ENCODE measurements at places on chromosomes 6 and 20. TPM values are rescaled to one million over a fixed set of nuclear protein-coding genes. Genes with fewer than 3 reads are reported as not detected.

GRCh38 chr6:25054469-25054868, 118.7 kb upstream of the RIPOR2 start:
- no peak for DNase-seq
- no peaks in the 10 kb centered on the region for H3K36me3 ChIP-seq
- H3K4me3 ChIP-seq, result no peak overlapping the region
- H3K27ac ChIP-seq, result no peak overlapping the region

DNA sequence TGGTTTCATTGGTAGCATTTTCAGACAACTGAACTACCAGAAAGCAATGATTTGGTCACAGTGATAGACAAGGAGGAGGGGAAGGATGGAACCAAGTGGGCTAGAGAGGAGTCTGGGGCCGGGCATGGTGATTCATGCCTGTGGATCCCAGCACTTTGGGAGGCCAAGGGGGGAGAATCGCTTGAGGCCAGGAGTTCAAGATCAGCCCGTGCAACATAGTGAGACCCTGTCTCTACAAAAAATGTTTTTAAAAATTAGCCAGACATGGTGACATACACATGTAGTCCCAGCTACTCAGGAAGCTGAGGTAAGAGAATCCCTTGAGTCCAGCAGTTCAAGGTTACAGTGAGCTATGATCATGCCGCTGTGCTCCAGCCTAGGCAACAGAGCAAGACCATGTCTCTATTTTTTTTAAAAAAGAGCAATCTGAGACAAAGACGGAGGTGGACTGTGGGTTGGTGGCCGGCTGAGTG, 70.6 kb downstream of the SYCP2L start:
- no peaks in the 10 kb centered on the region for H3K27me3 ChIP-seq
- H3K4me3 ChIP-seq, result no peak overlapping the region
- H3K36me3 ChIP-seq, result no peaks in the 10 kb centered on the region
- no peaks in the 10 kb centered on the region for H3K4me1 ChIP-seq
- no peak for DNase-seq

- DNase-seq, result no peak
- no peaks in the 10 kb centered on the region for H3K36me3 ChIP-seq
- no peaks in the 10 kb centered on the region for H3K27me3 ChIP-seq
- H3K4me3 ChIP-seq, result no peak overlapping the region
- H3K27ac ChIP-seq, result no peak overlapping the region
- peaks cover 32% of the 10 kb centered on the region for H3K4me1 ChIP-seq
These were observed 39.4 kb downstream of the TOX2 start for GRCh38 chr20:43953919-43954592.

DNA sequence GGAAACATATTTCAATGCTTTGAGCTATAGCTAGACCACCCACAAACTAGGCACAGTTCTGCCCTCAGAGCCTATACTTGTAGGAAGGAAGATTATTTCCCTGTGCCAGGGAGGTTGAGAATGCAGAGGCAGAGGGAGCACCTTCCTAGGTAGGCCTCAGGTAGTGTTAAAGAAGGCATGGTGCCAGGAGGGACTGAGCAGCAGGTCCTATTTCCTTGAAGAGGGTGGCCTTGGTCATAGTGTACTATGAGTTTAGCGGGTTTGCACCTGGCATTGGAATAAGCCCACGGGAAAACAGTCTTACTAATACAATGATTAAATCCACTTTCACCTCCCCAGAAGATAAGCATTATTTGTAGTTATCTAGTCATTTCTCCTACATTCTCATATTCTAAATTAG, 375.4 kb downstream of the CDKAL1 start:
- no peak for DNase-seq
- no peak overlapping the region for H3K4me3 ChIP-seq
- H3K4me1 ChIP-seq, result no peaks in the 10 kb centered on the region
- no peaks in the 10 kb centered on the region for H3K36me3 ChIP-seq

GRCh38 chr20:15375836-15376235, 1038.4 kb upstream of the FLRT3 start:
- H3K36me3 ChIP-seq, result no peaks in the 10 kb centered on the region
- H3K27ac ChIP-seq, result no peak overlapping the region
- no peaks in the 10 kb centered on the region for H3K27me3 ChIP-seq
- H3K4me1 ChIP-seq, result no peaks in the 10 kb centered on the region
- H3K4me3 ChIP-seq, result no peak overlapping the region

DNA sequence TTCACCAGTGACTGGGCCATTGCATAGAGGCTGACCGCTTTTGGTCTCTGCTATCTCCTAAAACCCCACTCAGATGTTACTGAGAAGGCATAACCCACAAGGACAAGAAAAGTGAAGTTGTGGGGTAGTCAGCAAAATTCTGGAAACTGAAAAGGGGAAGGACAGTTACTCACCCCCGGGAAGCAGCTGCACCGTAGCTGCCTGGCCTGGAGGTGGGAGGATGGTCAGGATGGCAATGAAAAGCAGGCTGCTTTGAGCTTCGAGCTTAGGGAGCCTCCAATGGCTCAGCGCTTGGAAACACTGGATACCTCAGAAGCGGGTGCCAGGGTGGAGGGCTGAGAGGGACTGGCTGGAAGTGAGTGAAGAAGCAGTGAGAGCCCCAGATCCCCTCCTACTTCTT, 56.0 kb downstream of the KCNK5 start:
- H3K4me1 ChIP-seq, result peaks cover 20% of the 10 kb centered on the region
- no peak for DNase-seq
- no peaks in the 10 kb centered on the region for H3K36me3 ChIP-seq
- no peak overlapping the region for H3K4me3 ChIP-seq
- H3K27ac ChIP-seq, result no peak overlapping the region

DNA sequence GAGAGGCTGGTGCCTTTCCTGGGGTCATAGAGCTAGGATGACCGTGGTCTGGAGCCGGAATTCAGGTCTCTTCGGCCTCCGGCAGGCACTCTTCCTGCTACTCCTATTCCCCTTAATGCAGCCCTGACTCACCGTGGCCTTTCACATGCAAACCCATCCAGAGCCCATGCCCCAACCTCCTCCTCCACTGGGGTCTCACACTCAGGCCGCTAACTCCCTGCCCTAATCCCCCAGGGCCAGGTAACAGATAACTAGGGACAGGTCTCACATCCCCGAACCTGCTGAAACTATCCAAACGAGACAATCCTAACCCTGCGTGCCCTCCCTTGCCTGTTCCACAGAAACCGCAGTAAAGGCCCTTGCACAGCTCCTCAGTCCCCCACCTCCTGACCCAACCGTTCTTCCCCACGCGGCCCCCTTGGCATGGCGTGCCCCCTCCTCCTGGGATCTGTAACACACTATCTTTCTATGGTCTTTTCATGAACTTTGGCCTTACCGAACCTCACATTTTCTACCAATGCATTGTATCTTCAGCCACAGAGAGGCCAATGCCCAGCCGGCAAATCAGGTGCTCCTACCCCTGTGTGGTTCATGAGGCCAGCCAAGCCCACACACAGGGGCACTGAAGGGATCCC, 245.4 kb upstream of the EXOC2 start:
- H3K27me3 ChIP-seq, result no peaks in the 10 kb centered on the region
- H3K27ac ChIP-seq, result no peak overlapping the region
- DNase-seq, result no peak
- H3K36me3 ChIP-seq, result no peaks in the 10 kb centered on the region
- H3K4me1 ChIP-seq, result no peaks in the 10 kb centered on the region

DNA sequence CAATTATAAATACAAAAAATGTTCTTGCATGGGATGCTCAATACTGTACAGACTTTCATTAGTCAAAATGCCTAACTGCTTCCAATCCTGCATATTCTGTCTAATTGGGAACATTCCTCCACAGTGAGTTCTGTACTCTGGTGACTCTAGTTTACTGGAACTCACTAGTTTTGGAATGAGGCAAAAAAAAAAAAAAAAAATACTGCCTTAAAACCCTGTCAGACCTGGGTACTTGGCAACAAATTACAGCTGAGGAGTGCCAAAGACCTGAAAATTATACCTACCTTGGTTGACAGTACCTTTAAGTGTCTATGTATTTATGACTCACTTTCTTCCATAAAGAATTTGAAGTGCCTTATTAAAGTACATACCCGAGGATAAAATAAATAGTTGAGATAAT, 276.7 kb downstream of the FARS2 start:
- no peaks in the 10 kb centered on the region for H3K36me3 ChIP-seq
- H3K27ac ChIP-seq, result no peak overlapping the region
- H3K4me1 ChIP-seq, result no peaks in the 10 kb centered on the region
- H3K4me3 ChIP-seq, result no peak overlapping the region
- no peaks in the 10 kb centered on the region for H3K27me3 ChIP-seq
- DNase-seq, result no peak

GRCh38 chr6:145962581-145962980, 1.6 kb downstream of the SHPRH start:
- H3K27ac ChIP-seq, result no peak overlapping the region
- no peak for DNase-seq
- peak overlapping the region; percentile 88 for H3K4me3 ChIP-seq
- no peaks in the 10 kb centered on the region for H3K4me1 ChIP-seq
- H3K36me3 ChIP-seq, result no peaks in the 10 kb centered on the region

GRCh38 chr20:39394461-39394860, 432.3 kb downstream of the DHX35 start:
- H3K27me3 ChIP-seq, result no peaks in the 10 kb centered on the region
- H3K4me1 ChIP-seq, result no peaks in the 10 kb centered on the region
- H3K27ac ChIP-seq, result no peak overlapping the region
- no peaks in the 10 kb centered on the region for H3K36me3 ChIP-seq
- DNase-seq, result no peak
- H3K4me3 ChIP-seq, result no peak overlapping the region

DNA sequence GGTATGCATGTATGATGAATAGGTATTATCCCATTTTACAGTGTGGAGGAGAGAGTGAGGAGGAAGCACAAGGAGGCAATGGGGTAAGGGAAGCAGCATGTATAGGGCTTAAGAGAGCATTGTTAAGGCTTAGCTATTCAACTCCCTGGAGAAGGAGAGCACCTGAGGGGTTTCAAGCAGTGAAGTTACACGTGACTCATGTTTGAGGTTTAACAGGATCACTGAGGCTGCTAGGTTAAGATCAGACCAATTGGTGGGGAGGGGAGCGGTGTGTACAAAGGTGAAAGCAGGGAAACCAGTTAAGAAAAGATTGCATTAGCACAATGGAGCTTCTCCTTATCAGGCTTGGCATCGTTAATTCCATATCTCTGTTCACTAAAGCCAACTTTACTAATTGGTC, 64.4 kb upstream of the NHSL1 start:
- DNase-seq, result no peak
- H3K4me3 ChIP-seq, result no peak overlapping the region

DNA sequence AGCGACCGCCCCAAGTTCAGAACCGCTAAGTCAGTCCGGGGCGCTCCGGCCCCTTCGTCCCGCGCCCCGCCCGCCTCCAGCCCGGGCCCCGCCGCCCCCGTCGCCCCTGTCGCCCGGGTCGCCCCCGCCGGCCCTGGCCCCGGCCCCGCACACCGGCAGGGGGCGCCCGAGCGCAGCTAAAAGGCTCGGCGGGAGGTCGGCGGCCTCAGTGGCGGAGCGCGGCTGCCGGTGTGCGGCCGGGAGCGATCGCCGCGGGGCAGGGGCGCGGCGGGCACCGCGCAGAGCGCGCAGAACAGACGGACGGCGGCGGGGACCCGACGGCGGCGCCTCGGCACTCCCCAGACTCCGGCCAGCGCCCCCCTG, at the start of gene FNDC1:
FNDC1 (plus strand) TSS at position 208 of the 363 bp plus-strand sequence. CDS start 197 bp downstream, outside the sequence.
- no peaks in the 10 kb centered on the region for H3K36me3 ChIP-seq
- peaks cover 17% of the 10 kb centered on the region for H3K4me1 ChIP-seq
- no peak within 1 kb of the TSS for H3K27ac ChIP-seq
- no peak for DNase-seq

- H3K27ac ChIP-seq, result no peak overlapping the region
- no peak overlapping the region for H3K4me3 ChIP-seq
- peaks cover 42% of the 10 kb centered on the region for H3K36me3 ChIP-seq
- DNase-seq, result no peak
- no peaks in the 10 kb centered on the region for H3K4me1 ChIP-seq
These were observed 25.7 kb upstream of the TCFL5 start for GRCh38 chr20:62887152-62887859.

DNA sequence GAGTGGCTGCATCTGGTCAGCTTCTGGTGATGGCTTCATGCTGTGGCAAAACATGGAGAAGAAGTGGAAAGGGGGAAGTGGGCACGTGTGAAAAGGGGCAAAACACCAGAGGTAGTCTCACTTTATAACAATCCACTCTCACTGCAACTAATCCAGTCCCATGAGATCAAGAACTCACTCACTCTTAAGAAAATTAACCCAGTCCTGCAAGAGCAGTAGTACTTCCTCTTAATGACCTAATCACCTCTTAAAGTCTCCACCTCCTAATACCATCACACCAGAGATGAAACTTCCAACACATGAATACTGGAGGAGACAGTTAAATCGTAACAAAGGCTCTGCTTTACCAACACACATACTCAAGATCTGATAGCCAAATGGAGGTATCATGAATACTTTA, 152.6 kb downstream of the THEMIS start:
- no peak for DNase-seq
- H3K36me3 ChIP-seq, result no peaks in the 10 kb centered on the region
- H3K4me1 ChIP-seq, result no peaks in the 10 kb centered on the region

GRCh38 chr6:146903451-146903850, 300.8 kb upstream of the STXBP5 start:
- no peak overlapping the region for H3K4me3 ChIP-seq
- no peaks in the 10 kb centered on the region for H3K27me3 ChIP-seq
- H3K27ac ChIP-seq, result no peak overlapping the region
- no peak for DNase-seq
- H3K36me3 ChIP-seq, result no peaks in the 10 kb centered on the region

DNA sequence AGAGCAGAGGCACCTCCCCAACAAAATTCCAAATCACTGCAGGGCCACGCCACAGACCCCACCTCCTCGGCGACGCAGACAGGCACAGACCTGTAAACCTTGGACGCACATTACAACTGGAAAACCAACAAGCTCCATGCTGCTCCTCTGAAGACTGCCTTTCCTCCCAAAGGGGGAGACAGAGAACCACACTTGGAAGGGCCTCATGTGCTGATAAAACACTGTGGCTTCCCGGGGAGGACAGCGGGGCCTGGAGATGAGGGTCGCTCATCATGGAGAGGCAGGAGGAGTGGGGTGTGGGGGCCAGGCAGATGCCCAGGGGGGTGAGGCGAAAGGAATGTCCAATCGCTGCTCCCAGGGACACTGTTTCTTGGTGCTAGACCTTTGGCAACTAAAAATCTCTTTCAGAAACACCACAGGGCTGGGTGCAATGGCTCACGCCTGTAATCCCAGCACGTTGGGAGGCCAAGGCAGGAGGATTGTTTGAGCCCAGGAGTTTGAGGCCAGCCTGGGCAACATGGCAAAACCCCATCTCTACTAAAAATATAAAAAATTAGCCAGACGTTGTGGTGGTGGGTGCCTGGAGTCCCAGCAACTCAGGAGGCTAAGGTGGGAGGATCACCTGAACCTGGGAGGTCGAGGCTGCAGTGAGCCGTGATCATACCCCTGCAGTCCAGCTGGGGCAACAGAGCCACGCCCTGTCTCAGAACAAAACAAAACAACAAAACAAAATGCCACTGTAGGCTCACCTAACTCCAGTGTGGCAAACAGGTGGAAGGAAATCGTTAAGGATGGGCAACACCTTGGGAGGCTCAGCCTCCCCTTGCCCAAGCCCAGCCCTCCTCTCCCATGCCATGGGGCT, 53.8 kb downstream of the ABHD12 start:
- peaks cover 7% of the 10 kb centered on the region for H3K4me1 ChIP-seq
- H3K27ac ChIP-seq, result peak overlapping the region; percentile 42
- no peak for DNase-seq
- peaks cover 23% of the 10 kb centered on the region for H3K36me3 ChIP-seq
- H3K27me3 ChIP-seq, result no peaks in the 10 kb centered on the region

Gene HSD17B8
- total RNA-seq, result 21.2 TPM

Gene PCMTD2
- total RNA-seq, result 58.9 TPM

Gene SAMD10
- total RNA-seq, result 5.2 TPM

Gene GJA10
- total RNA-seq, result not detected

Gene ACOT13
- total RNA-seq, result 2.5 TPM

Gene ADGRB3
- 0.18 TPM for total RNA-seq

Gene DEFB124
- total RNA-seq, result not detected

Gene SPACA1
- not detected for total RNA-seq

All from esophagus squamous epithelium (tissue), 5 donors.